ENCODE measurements at places on chromosomes 3 and 15.

DNA sequence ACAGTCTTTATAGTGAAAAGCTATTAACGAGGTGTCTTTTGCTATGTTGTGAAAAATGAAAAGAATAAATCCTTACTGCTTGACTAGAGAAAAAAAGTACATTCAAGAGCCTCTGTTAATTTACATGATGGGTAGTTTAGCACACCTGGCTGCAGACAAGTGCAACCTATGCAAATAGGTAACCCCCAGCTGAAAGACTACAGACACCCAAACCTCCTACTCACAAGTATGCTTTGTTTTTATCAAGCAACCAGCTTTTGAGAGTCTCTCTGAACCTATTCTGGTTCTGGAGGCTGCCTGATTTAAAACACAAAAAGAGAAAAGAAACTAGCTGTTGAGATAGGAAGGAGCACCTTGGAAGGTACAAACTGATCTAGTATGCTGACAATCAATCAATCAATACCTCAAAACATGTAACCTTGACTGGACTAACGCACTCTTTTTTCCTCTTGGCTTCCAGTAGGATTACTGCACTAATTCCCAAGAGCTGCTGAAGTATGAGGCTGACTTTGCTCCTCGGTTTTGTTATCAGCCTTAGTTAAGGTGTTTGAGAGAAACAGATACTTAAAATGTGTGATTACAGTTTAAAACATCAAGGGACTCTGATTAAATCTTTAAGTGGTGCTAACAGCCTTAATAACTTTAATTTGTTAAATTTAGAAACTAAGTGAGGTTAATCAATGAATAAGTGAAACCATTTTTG lies 63.6 kb downstream of the OSBPL10 start:
- peak overlapping the region; percentile 8 for H3K4me3 ChIP-seq
- no peak for DNase-seq
- peaks cover 6% of the 10 kb centered on the region for H3K4me1 ChIP-seq
- H3K36me3 ChIP-seq = no peaks in the 10 kb centered on the region
- no peaks in the 10 kb centered on the region for H3K27me3 ChIP-seq

DNA sequence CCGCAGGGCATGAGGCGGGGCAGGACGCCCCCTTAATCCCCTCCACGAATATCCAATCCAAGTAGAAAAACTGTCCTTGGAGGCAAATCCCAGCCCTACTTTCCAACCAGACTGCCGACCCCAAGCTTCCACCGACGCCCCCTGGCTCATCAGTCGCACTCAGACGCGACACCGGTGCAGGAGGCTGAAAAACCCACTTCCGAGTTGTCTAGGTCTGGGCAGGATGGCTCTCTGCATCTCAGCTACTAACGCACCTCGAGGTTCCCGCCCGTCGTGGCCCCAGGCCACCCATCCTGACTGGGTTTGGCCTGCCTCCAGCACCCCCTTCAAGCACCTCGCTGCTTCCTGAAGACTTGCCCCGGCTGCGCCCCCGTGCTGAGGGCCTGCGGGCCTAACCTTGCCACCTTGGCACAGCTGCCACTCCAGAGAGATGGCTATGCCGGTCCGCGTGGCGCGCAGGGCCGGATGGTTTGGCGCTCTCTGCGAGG lies 15.5 kb downstream of the RGMA start:
- no peaks in the 10 kb centered on the region for H3K27me3 ChIP-seq
- H3K36me3 ChIP-seq = no peaks in the 10 kb centered on the region
- no peak for DNase-seq
- H3K4me3 ChIP-seq = peak overlapping the region; percentile 91
- peak overlapping the region; percentile 61 for H3K27ac ChIP-seq

DNA sequence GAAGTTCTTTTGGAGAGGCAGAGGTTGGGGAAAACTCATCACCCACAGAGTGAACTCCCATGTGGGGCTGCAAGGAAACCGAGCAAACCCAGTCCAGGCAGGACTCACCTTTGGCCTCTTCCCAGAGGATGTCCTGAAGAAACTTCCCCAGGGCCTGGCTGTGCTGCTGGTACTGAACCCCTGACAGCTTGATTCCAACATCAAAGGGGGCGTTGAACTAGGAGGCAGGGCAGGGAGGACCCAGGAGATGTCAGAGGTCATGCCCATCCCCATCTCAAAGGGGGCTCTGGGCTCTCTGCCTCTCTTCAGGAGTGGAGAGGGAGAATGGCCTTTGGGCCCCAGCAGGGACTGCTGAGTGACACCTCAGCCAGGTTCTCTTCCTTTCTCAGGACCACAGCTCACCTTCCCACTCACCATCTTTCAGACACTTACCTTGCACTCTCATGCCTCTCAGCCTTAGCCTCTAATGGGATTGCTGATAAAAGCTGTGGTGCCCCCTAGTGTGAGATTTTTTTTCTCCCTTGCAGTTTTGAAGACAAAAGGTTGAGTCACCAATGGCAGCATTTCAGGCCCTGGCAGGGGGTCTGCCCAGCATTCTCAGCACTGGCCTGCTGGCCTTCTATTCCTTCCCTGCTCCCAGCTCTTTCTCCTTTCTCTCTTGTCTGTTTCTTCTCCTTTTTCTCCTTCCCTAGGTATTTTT lies 6.0 kb downstream of the GHRL start:
- no peaks in the 10 kb centered on the region for H3K4me1 ChIP-seq
- no peak for DNase-seq
- peaks cover 48% of the 10 kb centered on the region for H3K36me3 ChIP-seq
- H3K4me3 ChIP-seq = no peak overlapping the region
- H3K27ac ChIP-seq = no peak overlapping the region

- no peak overlapping the region for H3K4me3 ChIP-seq
- no peaks in the 10 kb centered on the region for H3K27me3 ChIP-seq
- no peak for DNase-seq
- H3K36me3 ChIP-seq = no peaks in the 10 kb centered on the region
- no peaks in the 10 kb centered on the region for H3K4me1 ChIP-seq
These were observed 52.1 kb upstream of the WDR72 start for GRCh38 chr15:53811530-53811929.

- H3K4me3 ChIP-seq = no peak overlapping the region
- H3K27ac ChIP-seq = no peak overlapping the region
- no peaks in the 10 kb centered on the region for H3K27me3 ChIP-seq
- no peaks in the 10 kb centered on the region for H3K4me1 ChIP-seq
- DNase-seq = no peak
- no peaks in the 10 kb centered on the region for H3K36me3 ChIP-seq
These were observed 477.8 kb upstream of the RGMA start for GRCh38 chr15:93566762-93567161.

GRCh38 chr3:14784087-14784681 lies 34.6 kb upstream of the FGD5 start:
- DNase-seq = no peak
- no peaks in the 10 kb centered on the region for H3K4me1 ChIP-seq

DNA sequence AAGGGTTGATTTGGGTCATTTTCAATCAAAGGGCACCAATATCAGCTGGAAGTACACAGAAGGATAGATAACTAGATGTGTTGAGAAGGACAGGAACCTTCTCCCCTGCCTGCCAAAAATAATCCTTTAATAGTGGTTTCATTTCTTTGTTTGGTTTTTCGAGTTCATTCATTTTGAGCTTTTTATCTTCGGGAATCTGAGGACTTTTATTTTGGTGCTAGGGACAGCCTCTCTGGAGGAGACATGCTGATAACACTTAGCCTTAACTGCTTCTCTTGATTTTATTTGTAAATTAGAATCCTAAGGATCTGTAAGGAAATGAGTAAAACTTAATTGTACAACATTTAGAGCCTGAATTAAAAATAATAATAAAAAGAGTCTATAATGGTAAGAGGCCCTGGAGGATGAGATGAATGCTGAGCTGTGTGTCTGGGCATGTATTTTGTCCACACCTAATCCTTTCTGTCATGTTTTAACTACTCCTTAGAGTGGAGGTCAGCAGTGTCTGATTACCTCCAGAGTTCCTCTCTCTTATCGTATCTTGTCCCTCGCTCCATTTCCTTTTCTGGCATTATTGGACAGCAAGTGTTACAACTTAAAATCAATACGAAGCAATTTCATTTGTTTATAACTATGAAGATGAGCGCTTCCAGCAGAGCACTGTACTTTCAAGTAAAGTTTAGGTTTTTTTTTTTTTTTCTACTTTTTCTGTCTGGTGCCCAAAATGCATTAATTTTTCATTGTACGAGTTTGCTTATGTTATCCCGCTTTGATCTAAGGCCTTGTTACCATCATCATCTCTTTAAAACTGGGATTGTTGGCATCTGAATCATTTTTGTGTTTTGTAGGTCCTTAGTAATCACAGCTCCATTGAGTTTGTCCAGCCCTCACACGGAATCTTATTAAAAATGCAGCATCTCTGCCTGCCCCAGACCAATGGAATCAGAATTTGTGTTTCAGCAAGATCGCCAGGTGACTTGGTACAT lies 22.8 kb downstream of the PTPRG start:
- no peak overlapping the region for H3K4me3 ChIP-seq
- no peaks in the 10 kb centered on the region for H3K36me3 ChIP-seq
- H3K27me3 ChIP-seq = no peaks in the 10 kb centered on the region
- no peaks in the 10 kb centered on the region for H3K4me1 ChIP-seq
- H3K27ac ChIP-seq = no peak overlapping the region

DNA sequence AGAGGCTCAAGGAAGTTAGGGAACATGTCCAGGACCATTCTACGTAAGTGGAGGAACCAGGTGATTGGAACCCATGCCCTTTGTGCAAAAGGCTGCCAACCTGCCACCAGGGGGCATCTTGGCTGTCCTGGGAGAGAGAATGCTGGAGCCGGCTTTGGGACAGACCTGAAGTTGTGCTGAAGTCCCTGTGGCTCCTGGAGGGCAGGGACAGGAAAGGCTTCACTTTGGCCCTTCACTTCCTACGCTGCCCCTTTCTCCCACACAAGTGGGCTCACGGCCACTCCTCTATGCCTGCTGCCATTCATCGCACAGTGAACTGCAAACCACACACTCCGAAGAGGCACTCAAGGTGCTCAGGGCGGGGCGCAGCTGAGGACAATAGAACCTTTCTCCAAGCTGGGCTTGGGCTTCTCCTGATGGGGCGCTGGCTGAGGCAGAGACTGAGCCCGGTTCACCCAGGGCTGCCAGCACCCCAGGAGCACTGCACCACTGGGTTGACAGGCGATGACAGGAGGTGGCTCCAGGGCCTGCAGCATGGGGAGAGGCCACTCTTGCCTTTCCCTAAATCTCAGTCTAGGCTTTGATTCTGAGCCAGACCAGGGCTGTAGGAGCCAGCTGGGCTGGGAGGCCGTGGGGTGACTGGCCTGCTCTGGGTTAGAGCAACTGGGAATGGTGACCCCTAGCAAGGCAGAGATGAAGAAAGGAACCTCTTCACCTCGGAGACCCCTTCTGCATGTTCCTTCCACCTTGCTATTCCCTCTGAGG lies 8.4 kb downstream of the SHF start:
- H3K27me3 ChIP-seq = no peaks in the 10 kb centered on the region
- no peak overlapping the region for H3K4me3 ChIP-seq
- H3K4me1 ChIP-seq = no peaks in the 10 kb centered on the region
- no peaks in the 10 kb centered on the region for H3K36me3 ChIP-seq
- H3K27ac ChIP-seq = no peak overlapping the region
- no peak for DNase-seq

GRCh38 chr3:180058238-180058637 lies 21.5 kb upstream of the PEX5L start:
- no peaks in the 10 kb centered on the region for H3K36me3 ChIP-seq
- H3K4me1 ChIP-seq = no peaks in the 10 kb centered on the region
- H3K27ac ChIP-seq = no peak overlapping the region
- no peak overlapping the region for H3K4me3 ChIP-seq

DNA sequence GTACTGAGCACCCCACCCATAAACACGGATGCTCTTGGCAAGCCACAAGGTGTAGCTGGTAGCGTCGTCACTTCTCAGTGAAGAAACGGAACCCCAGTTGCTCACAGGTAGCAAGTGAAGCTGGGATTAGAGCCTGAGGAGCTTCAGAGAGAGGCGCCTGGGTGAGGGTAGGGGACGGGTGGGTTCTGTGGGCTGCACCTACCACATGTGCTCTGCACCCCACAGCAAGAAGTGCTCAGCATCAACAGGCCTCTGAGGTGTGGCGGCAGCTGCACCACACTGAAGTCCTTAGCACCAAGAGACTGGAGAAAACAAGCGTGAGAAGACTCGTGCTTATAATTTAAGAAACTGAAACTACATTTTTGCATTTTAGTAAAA lies 9.8 kb downstream of the MAP6D1 start:
- no peak for DNase-seq
- H3K36me3 ChIP-seq = peaks cover 17% of the 10 kb centered on the region

- no peak overlapping the region for H3K27ac ChIP-seq
- no peaks in the 10 kb centered on the region for H3K4me1 ChIP-seq
- peak overlapping the region; percentile 75 for H3K4me3 ChIP-seq
- no peaks in the 10 kb centered on the region for H3K27me3 ChIP-seq
These were observed 162.8 kb downstream of the CD47 start for GRCh38 chr3:107928084-107928445.

DNA sequence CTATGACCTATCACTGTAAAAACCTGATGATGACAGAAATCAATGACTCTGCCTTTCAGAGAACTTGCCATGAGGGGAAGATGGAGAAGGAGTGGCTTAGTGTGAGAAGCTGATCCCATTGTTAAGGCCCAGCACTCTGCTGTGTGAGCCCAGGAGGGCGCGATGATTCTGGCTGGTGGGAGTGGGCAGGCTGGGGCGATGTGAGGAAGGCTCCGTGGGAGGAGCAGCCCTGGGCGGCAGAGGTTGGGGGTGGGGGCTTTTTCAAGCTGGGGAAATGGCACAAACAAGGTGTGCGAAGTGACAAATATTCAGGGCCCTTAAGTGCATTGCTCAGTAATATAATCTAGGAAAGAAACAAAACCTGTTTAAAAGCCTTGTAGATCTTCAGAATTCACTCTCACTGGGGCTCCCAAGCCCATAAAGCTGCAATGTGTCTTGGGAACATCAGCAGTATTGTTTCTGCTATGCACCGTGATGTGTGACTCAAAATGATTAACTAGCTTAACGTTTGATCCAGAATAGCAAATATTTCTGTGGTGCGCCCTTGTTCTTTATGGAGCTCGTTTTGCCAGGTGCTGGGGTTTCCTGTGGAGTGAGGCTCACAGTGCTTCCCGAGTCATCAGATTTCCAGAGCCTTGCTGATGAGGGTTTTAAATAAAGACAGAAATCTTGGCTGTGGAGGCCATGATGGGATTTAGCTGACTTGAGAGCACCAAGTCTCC lies 141.0 kb downstream of the CHDH start:
- no peaks in the 10 kb centered on the region for H3K36me3 ChIP-seq
- no peak overlapping the region for H3K27ac ChIP-seq
- no peaks in the 10 kb centered on the region for H3K4me1 ChIP-seq
- no peaks in the 10 kb centered on the region for H3K27me3 ChIP-seq
- no peak overlapping the region for H3K4me3 ChIP-seq

DNA sequence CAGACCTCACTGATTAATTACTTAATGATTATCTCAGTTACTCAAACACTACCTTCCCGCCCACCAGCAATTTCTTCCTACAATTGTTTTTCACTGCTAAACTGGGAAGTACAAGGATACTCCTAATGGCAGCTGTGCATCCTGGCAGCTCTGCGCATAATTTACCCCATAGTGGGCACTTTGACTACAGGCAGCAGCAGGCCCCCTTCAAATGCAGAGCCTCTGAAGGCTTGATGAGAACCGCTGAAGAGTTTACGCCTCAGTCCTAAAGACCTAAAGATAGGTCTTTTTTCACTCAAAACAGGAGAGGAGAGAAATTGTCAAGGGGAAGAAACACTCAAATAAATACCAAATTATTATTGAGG lies 10.7 kb downstream of the CCDC32 start:
- H3K36me3 ChIP-seq = peaks cover 25% of the 10 kb centered on the region
- H3K27ac ChIP-seq = no peak overlapping the region
- peaks cover 3% of the 10 kb centered on the region for H3K4me1 ChIP-seq
- no peak for DNase-seq

GRCh38 chr15:80822676-80823075 lies 43.5 kb downstream of the CEMIP start:
- no peak for DNase-seq
- H3K4me1 ChIP-seq = no peaks in the 10 kb centered on the region
- no peak overlapping the region for H3K27ac ChIP-seq
- H3K36me3 ChIP-seq = no peaks in the 10 kb centered on the region

GRCh38 chr15:45201557-45201859 lies 13.7 kb upstream of the SHF start:
- H3K4me1 ChIP-seq = no peaks in the 10 kb centered on the region
- peak overlapping the region; percentile 96 for H3K27ac ChIP-seq
